ENCODE measurements at places on chromosomes 1 and 21.
A peak's percentile ranks its signal among the peaks of the same experiment; 100 is the strongest.

DNA sequence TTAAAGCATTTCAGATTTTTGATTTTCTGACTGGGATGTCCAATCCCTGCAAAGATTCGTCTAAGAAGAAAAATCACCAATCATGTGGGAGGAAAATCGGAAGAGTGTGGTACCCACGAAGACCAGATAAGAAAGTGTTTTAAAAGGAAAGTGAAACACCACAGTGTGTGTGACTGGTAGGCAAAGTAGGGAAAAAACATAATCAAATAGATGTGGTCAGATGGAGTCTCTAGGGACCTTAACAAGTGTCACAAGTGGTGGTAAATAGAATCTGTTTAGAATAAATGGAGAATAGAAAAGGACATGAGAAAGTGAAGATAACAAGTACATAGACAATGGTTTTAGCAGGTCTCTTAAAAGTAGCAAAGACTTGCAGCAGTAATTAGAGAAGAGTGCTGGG, 154.6 kb downstream of the SLC30A10 start:
- no peak for DNase-seq

- no peak for DNase-seq
Measured at GRCh38 chr1:201307760-201308499, 24.6 kb downstream of the PKP1 start.

GRCh38 chr21:14677639-14678179, 131.6 kb upstream of the SAMSN1 start:
- no peak for DNase-seq

DNA sequence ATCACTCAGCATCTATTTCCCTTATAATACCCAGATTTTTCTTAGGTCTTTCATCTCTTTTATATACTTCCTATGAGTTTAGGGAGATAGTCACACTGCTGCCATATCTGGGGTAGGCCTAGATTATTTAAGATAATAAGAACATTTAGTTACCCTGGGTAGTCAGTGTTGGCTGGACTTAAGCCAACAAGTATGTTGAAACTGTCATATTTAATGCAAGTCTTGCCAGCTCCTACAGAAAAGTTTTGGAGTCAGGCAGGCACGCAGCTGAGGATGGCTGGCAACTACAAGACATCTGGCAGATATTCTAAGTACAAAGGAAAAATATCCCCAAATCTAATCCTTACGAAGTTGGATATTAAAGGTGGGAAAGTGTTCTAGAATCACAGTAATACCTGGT, 19.2 kb upstream of the DEPDC1 start:
- DNase-seq: no peak

- DNase-seq: no peak
Measured at GRCh38 chr1:4090556-4090955, 190.5 kb upstream of the C1orf174 start.

- no peak for DNase-seq
Measured at GRCh38 chr1:2251786-2252185, 23.7 kb downstream of the SKI start.

DNA sequence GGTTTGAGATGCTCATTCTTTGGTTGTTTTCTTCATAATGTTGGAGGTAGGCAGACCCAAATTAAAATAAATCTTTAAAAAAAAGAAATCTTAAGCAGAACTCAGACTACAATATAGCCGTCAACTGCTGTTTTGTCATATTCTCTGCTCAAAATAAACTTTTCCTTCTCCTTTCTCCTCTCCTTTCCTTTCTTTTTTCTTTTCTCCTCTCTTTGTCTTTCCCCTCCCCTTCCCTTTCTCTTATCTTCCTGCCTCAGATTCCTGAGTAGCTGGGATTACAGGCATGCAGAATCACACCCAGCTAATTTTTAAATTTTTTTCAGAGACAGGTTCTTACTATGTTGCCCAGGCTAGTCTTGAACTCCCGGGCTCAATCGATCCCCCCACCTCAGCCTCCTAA, 24.8 kb upstream of the MTF1 start:
- DNase-seq: no peak

DNA sequence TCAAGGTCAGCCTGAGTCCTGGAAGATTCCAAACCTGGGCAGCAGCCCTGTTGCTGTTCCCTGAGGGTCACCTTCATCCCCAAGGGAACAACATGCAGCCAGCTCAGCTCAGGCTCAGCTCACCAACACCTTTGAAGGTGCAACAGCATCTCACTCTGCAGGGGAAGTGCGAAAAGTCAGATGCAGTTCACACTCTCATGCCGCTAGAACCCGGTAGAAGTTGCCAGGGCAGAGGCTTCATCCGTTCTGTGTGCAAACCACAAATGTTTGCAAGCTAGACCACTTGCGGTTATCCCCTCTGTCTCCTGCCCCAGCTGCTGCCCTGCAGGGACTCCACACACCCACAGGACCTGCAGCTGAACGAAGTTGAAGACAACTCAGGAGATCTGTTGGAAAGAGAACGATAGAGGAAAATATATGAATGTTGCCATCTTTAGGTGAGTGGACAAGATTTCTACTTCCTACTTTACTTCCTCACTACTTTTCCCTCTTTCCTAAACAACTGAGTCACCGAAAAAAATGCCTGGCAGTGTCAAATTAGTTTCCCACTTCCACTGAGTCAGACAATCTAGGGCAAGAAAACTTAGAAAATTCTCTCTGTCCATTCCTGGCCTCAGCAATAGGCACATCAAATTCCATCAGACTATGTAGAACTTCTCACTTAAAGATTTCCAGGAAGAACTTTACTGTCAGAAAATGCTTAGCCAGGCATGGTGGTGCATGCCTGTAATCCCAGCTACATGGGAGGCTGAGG, 1.8 kb upstream of the FCRL6 start:
- peak; percentile 75 for DNase-seq

DNA sequence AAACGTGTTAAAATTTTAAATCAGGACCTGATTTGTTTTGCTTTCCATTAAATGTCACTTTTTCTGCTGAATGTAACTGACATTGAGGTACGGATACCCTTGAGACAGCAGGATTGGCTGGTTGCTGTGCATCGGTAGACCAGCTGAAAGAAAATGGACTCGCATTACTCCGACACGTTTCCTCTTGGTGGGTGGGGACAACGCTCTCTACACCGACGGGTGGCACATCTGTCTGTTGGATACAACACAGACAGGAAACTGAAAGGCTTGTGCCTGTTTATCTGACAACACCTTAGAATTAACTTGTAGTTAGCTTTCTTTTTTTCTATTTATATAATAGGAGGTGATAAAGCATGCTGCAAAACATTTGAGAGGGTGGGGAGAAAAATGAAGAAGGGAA, 19.4 kb downstream of the PRPF38A start:
- peak; percentile 92 for DNase-seq

GRCh38 chr21:38081708-38082107, 165.5 kb upstream of the KCNJ6 start:
- no peak for DNase-seq

GRCh38 chr21:34200288-34200905, 127.0 kb downstream of the MRPS6 start:
- no peak for DNase-seq

- no peak for DNase-seq
Measured at GRCh38 chr1:40302475-40302874, 14.6 kb downstream of the COL9A2 start.

GRCh38 chr1:111466480-111466879, 7.3 kb upstream of the C1orf162 start:
- DNase-seq: no peak

DNA sequence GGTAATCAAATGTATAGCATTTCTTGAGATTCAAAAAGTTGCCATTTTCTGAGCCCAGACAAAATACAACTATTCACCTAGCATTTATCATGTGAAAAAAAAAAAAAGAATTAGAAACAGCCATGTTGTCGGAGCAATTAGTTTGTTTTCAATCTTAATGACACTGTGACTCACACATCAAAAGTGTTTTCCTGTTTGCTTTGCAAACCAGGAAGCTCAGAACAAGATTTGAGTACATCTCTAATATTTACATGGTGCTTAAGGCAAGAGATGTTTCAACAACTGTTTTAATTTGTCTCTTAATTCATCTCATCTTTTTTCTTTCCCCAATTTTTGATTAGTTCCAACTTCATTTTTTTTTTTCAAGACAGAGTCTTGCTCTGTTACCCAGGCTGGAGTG, 62.5 kb upstream of the CAPZB start:
- DNase-seq: no peak

GRCh38 chr1:221440658-221441057, 301.2 kb downstream of the DUSP10 start:
- no peak for DNase-seq

- no peak for DNase-seq
Measured at GRCh38 chr1:47753808-47754207, 243.4 kb downstream of the TRABD2B start.

GRCh38 chr1:43460988-43461693, 7.4 kb upstream of the HYI start:
- no peak for DNase-seq

- no peak for DNase-seq
Measured at GRCh38 chr1:4960782-4961475, 306.5 kb downstream of the AJAP1 start.

DNA sequence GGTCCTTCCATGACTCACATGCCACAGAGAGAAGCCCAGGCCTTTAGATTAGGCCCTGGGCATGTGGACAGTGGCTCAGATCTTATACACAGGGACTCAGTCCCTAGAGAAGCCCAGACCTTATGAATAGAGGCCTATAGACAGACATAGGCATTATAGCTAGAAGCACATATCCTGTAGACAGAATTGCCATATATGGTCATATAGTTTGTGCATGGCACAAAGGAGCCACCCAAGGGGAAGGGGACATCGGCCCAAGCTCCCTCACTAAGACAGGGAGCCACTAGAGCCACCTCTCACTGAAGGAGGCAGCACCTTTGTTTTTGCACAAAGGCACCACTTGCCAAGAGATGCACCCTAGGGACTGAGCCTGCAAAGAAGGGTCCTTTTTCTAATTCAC, 2.3 kb upstream of the EFNA3 start:
- DNase-seq: no peak

GRCh38 chr1:42692461-42692860, 10.2 kb downstream of the YBX1 start:
- no peak for DNase-seq

DNA sequence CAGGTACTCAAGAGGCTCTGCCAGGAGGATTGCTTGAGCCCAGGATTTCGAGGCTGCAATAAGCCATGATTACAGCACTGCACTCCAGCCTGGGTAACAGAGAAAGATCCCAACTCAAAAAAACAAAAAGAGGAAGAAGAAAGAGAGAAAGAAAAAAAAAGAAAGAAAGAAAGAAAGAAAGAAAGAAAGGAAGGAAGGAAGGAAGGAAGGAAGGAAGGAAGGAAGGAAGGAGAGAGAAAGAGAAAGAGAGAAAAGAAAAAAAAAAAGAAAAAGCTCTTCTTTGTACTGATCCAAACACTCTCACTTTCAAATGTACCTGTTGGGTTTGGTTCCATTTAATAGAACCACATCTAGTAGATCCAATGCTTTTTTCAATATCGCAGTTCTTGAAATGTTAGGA, 11.8 kb downstream of the BATF3 start:
- no peak for DNase-seq

- DNase-seq: no peak
Measured at GRCh38 chr21:44773291-44773932, 28.2 kb downstream of the UBE2G2 start.

DNA sequence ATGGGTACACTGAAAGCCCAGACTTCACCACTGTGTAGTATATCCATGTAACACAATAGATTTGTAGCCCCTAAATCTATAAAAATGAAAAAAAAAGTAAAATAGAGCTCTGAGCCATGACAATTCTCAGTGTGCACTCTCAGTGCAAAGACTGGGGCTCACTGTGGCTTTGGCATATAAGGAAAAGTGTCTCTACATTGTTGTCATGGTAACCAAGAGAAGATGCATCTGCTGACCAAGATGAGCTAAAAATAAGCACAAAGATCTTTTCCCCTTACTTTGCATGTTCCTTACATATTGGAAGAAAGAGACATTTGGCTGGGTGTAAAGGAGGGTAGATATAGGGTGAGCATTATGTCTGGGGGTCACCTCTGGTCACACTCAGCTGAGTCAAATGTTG, 12.0 kb downstream of the PGLYRP4 start:
- no peak for DNase-seq

GRCh38 chr1:53783056-53783455, 44.1 kb upstream of the GLIS1 start:
- no peak for DNase-seq

DNA sequence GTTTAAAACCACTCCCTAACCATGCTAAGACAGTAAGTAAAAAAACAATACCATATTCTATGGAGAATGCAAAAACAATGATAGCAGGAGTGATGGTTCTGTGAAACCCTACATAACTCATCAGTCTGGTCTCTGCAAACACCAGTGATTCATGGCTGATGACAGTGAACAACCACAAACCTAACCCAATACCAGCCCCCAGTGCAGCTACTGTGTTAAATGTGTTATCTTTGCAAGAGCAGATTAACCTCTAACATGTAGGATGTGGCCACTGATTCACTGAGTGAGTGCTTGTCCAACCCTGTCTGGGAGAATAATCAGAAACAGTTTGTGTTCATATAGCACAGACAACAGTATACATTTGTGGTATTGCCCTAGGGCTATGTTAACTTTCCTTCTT, 100.2 kb upstream of the COG2 start:
- DNase-seq: peak; percentile 92

- DNase-seq: no peak
Measured at GRCh38 chr1:1364266-1364665, 5.9 kb upstream of the MXRA8 start.

DNA sequence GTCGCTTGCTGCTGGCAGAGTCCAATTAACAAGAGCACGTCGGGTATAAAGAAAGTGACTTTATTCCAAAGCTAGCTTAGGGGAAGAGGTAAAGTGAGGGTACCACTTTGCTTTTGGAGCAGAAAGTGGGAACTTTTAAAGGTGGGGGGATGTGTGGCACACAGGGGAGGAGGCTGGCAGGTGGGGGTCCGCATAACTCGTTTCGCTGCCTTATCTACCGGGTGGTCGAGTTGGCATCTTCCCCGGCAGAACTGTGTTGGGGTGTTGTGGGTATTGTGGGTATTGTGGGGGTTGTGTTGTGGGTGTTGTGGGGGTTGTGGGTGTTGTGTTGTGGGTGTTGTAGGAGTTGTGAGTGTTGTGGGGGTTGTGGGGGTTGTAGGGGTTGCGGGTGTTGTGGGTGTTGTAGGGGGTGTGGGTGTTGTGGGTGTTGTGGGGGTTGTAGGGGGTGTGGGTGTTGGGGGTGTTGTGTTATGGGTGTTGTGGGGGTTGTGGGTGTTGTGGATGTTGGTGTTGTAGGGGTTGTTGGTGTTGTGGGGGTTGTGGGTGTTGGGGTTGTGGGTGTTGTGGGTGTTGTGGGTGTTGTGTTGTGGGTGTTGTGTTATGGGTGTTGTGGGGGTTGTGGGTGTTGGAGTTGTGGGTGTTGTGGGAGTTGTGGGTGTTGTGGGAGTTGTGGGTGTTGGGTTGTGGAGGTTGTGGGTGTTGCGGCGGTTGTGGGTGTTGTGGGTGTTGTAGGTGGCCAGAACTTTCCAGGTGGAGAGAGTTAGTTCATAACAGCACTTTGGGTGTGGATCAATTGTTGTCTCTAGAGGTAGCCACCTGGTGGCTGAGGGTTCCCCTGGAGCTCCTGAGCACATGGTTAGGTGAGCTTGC, 52.7 kb downstream of the AGPAT3 start:
- no peak for DNase-seq

- no peak for DNase-seq
Measured at GRCh38 chr21:37665230-37666024, 250.8 kb downstream of the KCNJ6 start.

- no peak for DNase-seq
Measured at GRCh38 chr1:226335661-226336060, 26.7 kb upstream of the LIN9 start.

GRCh38 chr1:240455228-240455821, 156.6 kb downstream of the GREM2 start:
- peak; percentile 17 for DNase-seq

- DNase-seq: no peak
Measured at GRCh38 chr1:184854036-184854435, 99.4 kb upstream of the EDEM3 start.
